T-helper 2 cell (primary cell): ENCODE measurements at places on chromosomes 6 and 20.

GRCh38 chr6:109306733-109307132 lies 75.5 kb downstream of the CD164 start:
- DNase-seq = no peak

DNA sequence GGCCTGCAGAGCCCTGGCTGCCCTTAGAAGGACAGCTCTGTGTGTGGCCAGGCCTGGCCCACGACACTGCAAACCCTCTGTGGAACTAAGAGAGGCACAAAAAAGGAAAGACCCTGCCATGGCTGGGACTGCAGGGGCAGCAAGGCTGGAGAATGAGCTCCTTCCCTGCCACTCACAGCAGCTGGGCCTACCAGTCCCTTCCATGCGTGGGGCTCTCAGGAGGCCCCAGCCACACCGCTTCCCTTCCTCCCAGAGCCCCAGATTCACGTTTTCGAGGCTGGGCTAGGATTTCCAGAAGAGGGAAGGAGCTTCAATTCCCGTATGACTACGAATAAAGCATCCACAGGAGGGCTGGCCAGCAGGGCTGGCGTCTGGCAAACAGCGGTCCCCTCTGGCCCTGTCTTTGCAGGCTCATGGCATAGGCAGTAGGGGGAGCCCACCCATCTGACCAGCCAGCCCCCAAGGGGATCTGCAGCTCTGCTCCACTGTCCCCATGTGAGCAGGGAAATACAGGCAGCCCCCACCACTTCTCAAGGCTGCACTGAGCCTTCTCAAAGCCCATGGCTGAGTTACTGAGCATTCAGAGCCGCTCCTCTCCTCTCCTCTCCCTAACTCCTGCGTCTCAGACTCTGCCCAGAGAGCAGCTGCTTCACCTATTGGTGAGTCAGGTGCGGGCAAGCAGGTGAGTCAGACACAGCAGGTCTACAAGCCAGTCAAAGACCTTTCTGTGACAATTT lies 53.1 kb downstream of the NINL start:
- DNase-seq = no peak

DNA sequence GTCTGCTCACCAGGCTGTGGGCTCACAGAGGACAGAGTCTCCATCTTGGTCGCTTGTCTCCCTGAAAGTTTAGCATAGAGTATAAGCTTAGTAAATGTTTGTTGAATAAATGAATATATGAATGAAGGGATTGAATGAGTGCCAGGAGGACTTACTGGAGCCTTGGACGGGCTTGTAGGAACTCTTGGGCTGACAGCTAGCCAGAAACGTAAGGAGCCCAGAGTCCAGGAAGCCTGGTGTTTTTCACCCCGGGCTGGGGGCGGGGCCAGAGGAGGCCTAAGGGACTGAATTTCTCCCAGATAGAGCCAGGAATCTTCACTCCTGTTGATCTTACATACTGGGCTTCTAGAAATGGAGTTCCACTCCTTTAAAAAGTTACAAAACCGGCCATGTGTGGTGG lies 68.5 kb upstream of the SRSF6 start:
- DNase-seq = no peak

GRCh38 chr20:53666144-53666543 lies 72.5 kb upstream of the ZNF217 start:
- DNase-seq = no peak

DNA sequence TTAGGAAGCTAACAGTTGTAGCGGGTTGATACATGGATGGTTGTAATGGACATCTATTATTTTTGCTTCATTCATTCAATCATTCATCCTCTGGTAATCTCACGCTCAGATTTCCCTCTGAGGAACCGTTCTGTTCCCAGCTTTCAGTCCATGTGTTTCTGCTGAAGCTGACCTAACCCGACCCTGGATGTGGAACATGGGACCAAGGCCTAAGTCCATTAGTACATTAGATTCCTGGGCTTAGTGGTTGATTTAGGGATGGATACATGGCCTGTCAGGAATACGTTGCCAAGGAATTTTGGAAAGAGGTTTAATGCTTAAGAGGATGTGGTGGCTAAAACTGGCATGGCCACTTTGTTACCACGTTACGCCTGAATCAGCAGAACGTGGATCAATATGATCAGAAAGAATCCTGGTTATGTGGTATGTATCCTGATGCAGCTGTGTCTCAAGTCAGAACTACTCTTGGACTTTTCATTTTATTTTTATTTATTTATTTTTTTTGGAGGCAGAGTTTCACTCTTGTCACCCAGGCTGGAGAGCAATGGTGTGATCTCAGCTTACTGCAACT lies 4.1 kb upstream of the DHX35 start:
- DNase-seq = no peak

DNA sequence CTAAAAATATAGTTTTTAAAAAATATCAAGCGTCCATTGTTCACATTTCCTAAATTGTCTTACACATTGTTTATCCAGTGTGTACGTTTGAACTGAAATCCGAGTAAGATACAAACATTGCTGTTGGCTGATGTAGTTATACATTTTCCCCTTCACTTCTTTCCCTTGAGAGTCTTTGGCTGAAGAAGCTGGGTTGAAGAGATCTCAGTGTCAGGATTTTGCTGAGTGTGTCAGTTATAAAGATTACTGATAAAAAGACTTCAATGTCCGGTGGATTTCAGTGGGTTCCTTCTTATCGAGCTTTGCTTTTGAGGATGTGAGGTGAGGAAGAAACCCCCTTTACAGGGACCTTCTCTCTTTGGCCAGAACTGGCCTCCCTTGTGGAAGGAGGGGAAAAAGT lies 20.5 kb downstream of the RFPL4B start:
- DNase-seq = no peak

GRCh38 chr20:34527016-34527415 lies 10.8 kb downstream of the DYNLRB1 start:
- no peak for DNase-seq
